ENCODE measurements at places on chromosomes 11 and 22. TPM values are rescaled to one million over a fixed set of nuclear protein-coding genes. Genes with fewer than 3 reads are reported as not detected.

DNA sequence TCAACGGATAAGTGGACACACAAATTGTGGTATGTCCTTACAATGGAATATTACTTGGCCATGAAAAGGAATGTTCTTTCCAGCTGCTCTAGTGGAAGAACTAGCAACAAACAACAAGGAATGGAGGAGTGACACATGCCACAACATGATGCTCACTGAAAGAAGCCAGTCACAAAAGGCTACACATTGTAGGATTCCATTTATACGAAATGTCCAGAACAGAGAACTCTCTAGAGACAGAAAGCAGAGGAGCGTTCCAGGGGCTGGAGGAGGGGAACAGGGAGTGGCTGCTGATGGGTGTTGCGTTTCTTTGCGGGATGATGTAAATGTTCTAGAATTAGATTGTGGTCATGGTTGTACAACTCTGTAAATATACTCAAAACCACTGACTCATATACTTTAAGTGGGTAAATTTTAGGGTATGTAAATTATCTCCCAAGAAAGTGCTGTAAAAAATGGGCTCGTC, 32.4 kb upstream of the PDGFB start:
- peak; percentile 74 for DNase-seq

DNA sequence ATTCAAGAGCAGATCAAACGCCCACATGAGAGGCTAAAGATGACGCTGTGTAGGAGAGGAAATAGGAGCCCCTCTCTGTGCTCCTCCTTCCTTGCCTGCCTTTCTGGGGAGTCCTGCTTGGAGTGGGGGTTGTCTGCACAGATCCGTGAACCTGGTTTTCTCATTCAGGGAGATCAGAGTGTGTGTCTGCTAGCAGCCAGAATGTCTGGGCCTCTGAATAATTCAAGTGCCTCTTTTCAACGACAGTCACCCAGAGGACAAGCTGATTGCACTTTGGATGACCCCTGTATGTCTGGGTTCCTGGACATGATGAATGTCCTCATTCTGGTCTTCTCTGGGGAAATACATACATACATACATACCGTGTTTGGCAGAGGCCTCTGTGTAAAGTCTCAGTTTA, 592.5 kb upstream of the B3GAT1 start:
- DNase-seq = no peak

DNA sequence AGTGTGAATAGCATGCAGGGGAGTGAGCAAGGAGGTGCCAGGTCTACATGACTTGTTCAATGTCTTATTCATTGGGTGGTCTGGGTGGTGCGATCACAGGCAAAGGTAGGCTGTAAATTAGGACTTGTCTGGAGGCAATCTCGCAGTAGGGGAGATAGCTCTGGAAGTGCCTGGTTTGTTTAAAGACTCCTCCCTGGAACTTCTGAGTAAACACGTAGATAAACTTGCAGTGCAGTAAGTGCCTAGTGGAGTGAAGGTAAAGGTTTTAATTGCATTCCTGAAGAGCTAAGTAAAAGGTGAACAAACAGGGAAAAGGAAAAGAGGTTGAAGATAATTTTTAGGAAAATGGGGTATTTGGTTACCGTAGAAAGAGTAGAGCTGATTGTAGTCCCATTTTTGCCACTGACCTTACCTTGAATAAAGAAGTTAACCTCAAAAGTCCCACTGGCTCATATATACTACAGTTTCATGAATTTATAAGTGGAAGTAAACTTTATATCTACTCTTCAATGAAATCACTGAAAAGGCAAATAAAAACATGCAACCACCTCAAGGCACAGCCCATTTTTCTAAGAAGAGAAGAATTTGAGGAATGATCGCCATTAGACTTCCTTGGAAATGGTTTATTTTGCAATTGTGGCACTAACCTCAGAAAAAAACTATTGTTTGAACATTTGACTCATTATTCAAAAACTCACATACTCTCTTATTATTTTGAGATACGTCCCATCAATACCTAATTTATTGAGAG, 44.3 kb downstream of the AASDHPPT start:
- DNase-seq = no peak

DNA sequence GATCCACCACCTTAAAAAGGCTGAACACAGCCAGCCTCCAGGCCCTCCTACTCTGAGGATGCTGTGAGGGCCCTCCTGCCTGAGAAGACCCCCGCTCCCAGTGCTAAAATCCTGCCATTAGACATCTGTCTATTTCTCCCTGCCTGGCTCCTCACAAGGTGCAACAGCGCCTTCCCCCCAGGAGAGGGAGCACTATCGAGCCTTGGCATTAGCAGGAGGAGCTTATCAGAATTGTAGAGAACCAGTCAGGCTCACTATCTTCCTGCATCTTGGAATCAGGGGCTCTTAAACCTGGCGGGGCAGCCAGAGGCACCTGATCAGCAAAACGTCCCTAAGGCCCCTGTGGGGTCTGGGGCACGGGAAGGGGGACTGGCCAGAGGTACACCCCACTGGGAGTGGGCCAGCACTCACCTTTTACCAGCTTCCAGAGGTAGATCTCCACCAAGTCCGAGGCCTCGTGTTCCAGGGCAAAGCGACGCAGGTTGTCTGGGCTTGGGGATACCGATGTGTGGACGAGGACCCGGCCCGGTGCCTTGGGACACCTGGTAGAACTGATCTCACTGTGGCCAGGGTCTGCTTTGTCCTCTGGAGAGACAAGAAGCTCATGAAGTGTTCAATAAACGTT, 28.7 kb downstream of the CHRDL2 start:
- peak; percentile 69 for DNase-seq

DNA sequence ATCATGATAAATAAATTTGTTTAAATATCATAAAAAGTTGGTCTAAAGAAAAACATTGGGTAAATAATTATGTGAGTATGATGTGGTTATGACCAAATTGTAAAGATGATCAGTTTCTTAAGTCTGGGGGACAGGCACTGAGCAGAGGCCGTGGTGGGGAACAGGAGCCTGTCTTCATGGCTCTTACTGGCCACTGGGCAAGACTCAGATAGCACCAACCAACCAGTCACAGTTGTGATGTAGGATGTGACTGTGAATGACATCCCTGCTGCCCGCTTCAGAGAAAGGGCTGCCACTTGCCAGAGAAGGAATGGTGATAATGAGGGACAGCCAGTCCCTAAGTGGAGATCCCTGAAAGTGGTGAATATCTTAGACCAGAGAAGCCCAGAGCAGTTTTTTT, 7.0 kb downstream of the PTPRJ start:
- DNase-seq = no peak

- no peak for DNase-seq
Measured at GRCh38 chr11:125182573-125182972, 18.0 kb downstream of the PKNOX2 start.

DNA sequence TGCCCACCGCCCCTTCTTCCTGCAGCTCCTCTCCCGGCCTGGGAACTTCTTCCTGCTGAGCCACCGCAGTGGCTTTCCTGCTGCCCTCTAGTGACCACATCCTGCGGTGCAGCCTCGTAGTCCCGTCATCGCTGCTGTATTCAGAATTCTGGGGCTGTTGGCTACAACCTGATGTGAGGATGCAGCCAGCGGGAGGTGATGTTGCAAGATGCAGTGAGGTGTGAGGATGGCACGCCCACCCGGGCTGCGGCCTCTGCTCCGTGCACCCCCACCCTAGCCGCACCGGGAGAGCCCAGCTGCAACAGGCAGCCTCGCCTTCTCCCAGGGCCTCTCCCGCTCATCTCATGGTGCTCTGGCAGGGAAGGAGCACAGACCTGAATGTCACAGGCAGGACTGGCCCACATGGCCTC, 10.1 kb downstream of the CHST1 start:
- DNase-seq = peak; percentile 71

DNA sequence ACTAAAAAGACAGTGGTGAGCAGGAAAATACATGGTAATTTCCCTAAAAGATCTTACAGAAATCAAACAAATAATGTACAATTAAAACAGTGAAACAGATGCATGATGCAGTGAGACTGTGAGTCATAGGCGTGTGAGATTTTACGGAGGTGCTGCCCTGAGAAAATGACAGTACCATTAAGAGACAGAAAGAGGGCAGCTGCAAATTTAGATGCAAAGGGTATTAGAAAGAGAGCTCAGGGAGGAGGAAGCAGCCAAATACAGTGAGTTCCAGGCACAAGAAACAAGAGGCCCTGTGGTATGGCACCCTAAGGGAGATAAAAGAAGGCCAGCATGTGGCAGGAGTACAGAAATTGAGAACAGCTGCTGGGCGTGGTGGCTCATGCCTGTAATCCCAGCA, 88.5 kb upstream of the FIBIN start:
- peak; percentile 8 for DNase-seq

GRCh38 chr11:75478783-75479596, 46.0 kb upstream of the KLHL35 start:
- no peak for DNase-seq

DNA sequence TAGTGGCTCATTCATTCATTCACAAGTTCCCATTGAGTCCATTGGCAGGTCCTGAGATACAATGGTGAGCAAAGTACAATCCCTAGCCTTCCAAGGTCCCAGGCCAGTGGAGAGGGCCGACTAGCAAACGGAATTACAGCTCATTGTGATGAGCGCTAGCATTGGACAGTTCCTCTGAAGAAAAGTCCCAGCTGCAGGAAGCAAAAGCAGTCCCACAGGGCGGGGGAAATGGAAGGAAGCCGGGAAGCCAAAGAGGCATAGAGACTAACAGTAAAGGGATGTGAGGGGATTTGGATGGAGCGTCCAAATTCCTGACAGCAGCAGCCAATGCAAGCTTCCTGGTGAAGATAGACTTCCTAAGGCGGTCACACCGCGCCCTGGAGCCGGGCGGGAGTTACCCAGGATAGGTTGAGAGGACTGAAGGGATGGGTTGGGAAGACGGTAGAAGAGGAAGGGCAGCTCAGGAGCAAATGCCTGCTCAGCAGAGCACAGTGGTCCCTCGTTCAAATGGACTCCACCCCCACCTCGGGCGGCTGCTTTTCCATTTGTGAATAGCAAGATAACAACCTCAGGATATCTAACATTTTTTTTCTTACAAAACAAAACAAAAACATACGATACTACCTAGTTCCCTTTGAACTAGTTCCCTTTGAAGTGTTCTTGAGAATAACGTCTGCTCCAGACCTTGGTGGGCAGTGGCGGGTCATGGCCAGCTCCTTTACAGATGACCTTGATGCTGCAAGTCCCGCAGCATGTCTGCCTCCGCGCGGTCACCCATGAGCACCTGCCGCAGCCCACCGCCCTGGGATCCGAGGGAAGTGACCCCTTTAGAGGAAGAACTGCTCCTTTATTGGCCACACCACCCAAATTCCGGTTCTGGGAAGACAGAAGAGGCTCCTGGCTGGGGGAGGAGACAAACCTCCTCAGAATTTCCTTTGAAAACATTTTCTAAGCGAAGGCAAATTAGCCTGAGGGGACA, 132.9 kb downstream of the RASSF10 start:
- DNase-seq = no peak

DNA sequence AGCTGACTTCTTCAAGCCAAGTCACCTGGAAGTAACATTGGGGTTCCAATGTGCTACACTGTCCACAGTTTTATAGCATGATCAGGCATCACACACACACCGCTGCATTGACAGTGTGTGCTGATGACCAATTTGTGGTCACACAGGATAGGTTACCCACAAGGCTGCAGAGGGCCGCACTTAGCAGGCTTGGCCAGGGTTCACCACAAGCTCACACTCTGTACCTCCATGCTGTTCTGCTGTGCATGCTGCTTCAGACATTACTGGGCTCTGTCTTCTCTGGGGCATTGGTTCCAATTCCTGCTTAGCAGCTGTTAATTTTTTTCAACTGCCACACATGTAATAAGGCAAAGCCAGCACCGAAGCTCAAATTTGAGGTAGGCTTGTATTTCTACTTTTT, 11.0 kb upstream of the NRIP3 start:
- no peak for DNase-seq

GRCh38 chr11:37811349-37811748, 1213.3 kb upstream of the RAG2 start:
- no peak for DNase-seq

DNA sequence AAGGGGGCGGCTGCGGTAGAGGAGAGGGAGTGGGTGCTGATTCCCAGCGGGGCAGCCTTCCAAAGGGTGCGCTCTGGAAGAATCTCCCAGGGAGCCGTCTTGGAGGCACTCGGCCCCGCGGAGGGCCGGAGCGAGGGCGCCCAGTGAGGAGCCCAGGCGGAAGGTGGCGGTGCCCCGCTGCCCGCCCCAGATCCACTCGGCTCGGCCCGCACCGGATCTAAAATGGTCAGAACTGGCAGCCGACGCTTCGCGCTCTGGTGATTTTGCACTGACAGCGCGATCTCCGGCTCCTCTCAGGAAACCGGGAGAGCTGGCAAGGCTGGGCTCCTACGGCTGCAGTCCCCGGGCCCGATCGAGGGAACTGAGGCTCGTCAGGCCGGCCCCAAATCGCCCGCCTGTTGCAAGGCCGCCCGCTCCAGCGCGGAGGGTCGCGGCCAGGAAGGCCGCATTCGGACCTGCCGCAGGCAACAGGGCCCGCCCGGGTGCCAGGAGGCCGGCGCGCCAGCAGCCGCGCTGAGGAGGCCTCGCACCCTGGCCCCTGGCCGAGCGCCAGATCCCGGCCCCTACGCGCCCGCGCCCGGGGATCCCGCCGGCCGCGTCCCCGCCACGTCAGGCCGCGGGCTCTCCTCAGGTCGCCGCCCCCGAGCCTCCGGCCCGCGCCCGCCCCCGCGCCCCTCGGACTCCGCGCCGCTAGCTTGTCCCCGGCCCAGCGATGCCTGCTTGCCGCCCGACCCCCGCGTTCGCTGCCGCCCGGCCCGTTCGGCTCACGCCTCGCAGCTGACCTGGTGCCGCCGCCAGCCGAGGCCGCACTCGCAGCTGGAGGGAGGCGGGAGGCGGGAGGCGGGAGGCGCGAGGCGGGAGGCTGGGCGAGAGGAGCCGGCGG, at the start of gene KLHL22:
TSS of gene KLHL22 (minus strand) at position 818 of the 883 bp plus-strand sequence. CDS start 6,584 bp downstream, outside the sequence.
- DNase-seq = peak; percentile 48

DNA sequence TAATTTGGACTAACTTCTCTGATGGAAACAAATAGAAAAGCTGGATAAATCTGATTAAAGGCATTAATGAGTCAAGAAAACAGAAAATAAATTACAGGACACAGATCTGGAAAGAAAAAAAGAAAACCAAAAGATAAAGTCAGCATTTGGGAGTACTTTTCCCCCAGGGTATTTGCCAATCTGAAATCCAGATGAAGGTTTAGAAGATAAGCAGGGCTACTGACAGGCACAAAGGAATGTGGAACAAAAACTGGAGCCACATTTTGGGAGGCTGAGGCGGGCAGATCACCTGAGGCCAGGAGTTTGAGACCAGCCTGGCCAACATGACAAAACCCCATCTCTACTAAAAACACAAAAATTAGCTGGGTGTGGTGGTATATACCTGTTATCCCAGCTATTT, 57.2 kb downstream of the SBF2 start:
- DNase-seq = no peak

DNA sequence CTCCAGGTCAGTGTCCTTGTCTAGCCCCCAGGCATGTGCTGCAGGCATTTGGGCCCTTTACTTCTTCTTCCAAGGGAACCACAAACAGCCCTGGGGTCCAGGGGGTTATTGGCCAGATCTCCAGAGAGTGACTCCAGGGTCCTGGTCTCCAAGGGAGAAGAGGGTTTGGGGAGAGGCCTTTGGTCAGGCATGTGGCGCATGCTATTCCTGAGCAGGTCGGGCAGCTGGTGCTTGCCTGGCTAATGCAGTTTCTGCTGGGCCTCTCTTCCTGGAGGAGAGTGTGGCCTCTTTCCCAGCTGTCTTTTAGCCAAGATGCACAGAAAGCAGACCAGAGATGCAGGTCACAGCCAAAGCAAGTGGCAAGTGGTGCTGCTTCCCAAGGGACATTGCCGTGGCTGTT, 3.8 kb upstream of the RFPL2 start:
- DNase-seq = no peak

OR5M10 gene
- total RNA-seq = not detected

VWA5A gene
- 7.5 TPM for total RNA-seq

C11orf87 gene
- not detected for total RNA-seq

RIN1 gene
- total RNA-seq = 14.6 TPM

APOA1 gene
- total RNA-seq = 0.11 TPM

LRRC74B gene
- not detected for total RNA-seq

MYBPC3 gene
- not detected for total RNA-seq

All from Daoy (cell line).